ENCODE measurements at places on chromosomes 3 and 15. TPM values are rescaled to one million over a fixed set of nuclear protein-coding genes. Genes with fewer than 3 reads are reported as not detected.

Gene IL17RC
- 31.5 TPM for polyA plus RNA-seq

Gene NKIRAS1
- 17.2 TPM for polyA plus RNA-seq

Gene C3orf33
- polyA plus RNA-seq: 8.1 TPM

Gene LAMB2
- polyA plus RNA-seq: 460 TPM

Gene TAGLN3
- 5.7 TPM for polyA plus RNA-seq

Gene SENP2
- polyA plus RNA-seq: 10.8 TPM

Gene SCG5
- polyA plus RNA-seq: 1.6 TPM

Gene SCN5A
- polyA plus RNA-seq: 0.06 TPM

Gene PFN2
- polyA plus RNA-seq: 253 TPM

DNA sequence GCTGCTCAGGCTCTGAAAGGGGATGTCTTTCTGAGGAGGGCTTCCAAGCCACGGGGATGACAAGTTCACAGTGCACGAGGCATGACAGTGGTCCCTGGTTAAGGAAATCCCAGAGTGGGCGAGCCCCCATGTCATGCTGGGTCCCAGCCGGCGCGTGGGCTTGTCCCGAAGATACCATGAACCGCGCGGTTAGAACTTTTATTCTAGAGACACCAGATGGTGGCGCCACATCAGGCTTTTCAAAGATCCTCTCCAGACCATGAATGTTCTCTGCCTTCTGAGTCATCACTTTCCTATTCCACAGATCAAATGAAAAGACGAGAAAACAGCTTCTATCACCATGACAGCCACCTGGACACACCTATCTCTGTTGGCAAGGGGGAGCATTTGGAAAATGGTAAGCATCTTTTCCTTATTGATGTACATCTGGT lies 227.8 kb upstream of the LYSMD4 start:
- no peak for DNase-seq

- no peak for DNase-seq
Measured at GRCh38 chr15:60003243-60004008, 685 bp upstream of the FOXB1 start.

DNA sequence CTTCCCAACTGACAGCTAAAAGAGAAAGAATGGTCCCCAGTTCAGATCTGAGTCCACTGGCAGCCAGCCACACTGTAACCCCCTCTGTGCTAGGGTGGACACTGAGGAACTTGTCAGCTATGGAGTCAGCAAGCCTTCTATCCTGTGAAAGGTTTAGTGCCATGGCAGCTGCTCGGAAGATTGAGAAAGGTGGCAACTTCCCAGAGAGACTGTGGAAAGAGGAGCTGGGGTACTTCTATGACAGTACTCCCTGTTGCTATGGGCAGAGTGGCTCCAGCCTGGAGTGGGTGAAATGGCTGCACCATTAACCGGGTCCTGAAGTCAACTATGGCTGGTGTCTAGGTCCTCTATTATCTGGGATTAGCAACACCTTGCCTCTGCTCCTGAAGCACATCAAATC lies 447.2 kb downstream of the EPHB1 start:
- DNase-seq: no peak

- DNase-seq: peak; percentile 87
Measured at GRCh38 chr3:127458696-127459604, 131.6 kb downstream of the TPRA1 start.

- no peak for DNase-seq
Measured at GRCh38 chr3:97125902-97126499, 311.6 kb downstream of the EPHA6 start.

GRCh38 chr3:51637941-51638471 lies 33.0 kb upstream of the TEX264 start:
- peak; percentile 22 for DNase-seq

DNA sequence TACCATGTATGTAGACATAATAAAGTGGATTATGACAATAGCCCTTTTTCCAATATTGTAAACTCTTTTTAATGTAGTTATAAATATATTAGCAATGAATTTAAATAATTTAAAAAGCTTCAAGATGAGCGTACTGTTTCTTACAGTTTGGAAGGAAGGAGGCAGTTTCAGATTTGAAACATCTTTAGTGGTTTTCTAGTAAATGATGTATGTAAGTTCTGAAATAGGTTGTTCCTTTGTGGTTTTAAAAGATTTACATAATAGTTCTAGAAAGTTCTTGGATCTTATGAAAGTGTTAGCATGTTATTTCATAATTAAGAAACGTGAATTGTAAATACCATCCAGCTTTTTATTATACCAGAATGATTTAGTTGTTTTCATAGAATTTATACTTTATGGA lies 16.0 kb downstream of the DNAJC19 start:
- DNase-seq: no peak

- DNase-seq: no peak
Measured at GRCh38 chr3:192933259-192933658, 15.6 kb upstream of the MB21D2 start.

- DNase-seq: no peak
Measured at GRCh38 chr15:30929982-30930381, 26.3 kb downstream of the FAN1 start.

DNA sequence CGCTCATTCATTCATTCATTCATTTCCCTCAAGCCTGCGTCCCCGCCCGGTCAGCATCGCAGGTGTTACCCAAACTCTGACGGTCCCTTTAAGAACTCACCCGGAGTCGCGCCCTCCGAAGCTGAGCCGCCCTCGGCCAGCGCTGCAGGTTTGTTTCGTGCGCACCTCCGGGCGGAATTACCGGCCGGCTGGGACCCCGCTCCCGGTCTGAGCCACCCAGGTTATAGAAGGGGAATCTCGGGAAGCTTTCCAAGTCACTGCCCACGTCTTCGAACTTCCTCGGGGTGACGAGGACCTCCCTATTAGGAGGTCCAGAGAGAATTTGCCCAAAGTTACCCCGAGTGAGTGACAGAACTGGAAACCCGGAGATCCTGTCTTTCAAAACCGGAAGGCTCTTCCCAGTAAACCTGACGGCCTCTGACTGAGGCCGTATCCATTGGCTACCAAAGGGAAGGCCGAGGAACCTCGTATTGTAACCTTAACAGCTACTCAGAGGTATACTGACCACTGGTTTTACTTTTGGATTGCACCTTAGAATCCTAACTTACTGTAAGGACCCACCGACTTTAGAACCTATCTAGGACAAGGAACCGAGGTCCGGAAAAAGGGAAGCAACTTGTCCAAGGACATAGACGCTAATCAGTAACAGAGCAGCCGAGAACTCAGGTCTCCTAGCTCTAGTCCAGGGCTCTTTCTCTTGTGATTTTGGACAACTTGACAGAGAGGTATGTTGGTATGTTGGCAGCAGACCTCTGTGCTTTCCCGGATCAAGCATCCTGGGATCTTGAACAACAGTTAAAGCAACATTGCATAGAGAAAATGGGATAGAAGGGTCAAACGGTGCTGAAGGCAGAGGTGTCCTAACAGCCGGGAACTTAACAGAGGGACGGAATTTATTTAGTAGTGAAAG lies 788 bp upstream of the DLG1 start:
- peak; percentile 84 for DNase-seq

GRCh38 chr3:134302674-134303073 lies 52.0 kb upstream of the RYK start:
- no peak for DNase-seq

DNA sequence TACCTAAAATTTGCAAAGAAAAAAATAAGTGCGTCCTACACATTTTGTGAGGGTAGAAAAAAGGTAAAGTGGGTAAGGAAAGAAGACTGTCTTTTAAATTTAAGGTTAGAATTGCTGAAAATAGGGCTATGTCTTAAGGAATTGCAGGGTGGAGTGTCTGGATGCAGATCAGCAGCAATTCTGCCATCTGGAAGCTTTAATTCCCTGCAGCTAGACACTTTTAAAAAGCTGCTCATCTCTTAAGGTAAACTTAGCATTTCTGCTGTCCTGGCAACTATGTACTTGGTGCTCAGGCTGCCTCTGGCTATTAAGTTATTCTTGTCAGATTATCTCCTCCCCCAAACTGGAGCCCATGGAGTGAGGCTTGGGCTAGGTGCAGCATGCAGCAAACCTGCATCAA lies 420.2 kb downstream of the SI start:
- DNase-seq: no peak

DNA sequence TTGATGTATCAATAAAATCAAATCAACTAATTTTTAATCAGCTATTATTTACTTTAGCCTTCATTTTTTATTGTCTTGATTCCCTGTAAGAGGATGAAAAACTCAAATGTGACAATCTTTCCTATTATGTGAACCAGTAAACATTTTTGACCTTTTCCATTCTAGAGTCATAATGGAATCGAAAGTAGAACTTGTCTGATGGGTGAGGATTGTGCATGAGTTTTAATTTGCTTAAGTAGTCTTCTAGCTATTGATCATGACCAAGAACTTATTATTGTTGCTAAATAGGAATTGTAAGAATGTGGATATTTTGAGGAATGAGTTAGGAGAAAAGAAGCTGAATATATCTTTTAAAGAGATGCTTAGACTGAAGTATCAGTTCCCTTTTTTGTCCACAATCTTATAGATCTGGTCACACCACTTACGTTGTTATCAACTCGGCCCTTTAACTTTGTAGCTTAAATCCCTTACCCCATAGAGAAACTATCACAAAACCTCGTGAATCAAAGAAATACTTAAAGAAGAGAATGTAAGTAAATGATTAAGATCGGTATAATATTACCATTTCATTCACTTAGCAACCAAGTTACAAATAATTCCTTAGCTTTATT lies 147.3 kb downstream of the TP63 start:
- no peak for DNase-seq

DNA sequence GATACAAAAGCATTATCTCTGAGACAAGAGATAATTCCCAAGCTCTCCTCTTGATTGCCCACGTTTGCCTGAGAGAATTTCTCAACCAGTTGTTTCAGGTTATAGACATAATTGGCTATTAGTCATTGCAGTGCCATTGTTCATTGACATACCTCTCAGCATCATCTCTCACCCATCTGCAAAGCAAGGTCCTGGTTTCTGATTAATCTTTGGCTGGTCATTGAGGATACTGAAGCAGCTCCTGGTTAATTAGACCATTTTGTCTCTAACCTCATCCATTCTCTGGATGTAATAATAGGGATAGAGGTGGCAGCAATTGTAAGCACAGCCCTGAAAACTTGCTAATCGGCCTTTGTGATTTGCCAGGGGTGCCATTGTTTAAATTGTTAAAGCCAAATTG lies 104.2 kb downstream of the CNTN6 start:
- no peak for DNase-seq

- no peak for DNase-seq
Measured at GRCh38 chr3:76585794-76586392, 454.0 kb upstream of the ROBO2 start.

DNA sequence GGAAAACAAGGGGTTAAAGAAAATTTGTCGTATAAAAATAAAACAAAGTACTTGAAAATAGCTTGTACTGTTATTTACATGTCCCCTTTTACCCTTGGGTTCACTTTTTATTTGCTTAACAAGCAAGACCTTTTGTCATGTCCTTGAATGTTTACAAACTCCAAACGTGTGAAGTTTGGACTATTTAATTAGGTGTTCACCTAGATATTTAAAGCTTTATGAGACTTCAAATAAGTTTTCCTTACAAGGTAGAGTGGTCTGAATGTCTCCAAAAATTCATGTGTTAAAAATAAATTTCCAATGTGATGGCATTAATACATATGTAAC lies 242.0 kb upstream of the TTC14 start:
- no peak for DNase-seq

- DNase-seq: no peak
Measured at GRCh38 chr3:34102288-34102687, 303.9 kb downstream of the PDCD6IP start.

DNA sequence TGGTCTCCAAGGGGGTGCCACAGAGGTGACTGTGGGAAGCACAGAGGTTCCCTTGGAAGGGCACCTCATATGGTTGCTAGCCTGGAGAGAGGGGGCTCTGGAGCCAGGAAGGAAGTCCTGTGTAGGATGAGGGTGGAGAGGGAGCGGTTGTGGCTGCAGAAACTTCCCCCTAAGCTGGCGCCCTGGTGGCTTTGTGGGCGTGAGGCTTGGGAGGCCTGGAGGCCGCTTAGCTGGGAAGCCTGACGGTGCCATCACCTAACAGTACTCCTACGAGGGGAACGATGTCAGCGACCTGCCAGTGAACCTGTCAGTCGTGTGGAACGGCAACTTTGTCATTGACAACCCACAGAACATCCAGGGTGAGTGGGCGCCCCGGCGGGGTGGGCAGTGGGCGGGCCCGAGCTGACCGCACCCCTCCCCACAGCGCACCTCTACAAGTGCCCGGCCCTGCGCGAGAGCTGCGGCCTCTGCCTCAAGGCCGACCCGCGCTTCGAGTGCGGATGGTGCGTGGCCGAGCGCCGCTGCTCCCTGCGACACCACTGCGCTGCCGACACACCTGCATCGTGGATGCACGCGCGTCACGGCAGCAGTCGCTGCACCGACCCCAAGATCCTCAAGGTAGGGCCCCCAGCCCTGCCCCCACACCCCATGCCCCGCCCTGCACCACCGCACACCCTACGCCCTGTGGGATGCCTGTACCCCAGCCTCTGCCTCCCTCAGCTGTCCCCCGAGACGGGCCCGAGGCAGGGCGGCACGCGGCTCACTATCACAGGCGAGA lies 31.0 kb downstream of the PLXNA1 start:
- no peak for DNase-seq

DNA sequence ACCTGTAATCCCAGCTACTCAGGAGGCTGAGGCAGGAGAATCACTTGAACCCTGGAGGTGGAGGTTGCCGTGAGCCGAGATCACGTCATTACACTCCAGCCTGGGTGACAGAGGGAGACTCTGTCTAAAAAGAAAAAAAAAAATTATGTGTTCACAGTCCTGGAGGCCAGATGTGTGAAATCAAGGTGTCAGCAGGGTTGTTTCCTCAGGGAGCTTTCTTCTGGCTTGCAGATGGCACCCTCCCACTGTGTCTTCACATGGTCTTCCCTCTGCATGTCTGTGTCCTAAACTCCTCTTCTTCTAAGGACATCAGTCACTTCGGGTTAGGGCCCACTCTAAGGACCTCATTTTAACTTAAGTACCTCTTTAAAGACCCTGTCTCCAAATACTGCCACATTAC lies 56.1 kb upstream of the UBE2E1 start:
- DNase-seq: no peak

DNA sequence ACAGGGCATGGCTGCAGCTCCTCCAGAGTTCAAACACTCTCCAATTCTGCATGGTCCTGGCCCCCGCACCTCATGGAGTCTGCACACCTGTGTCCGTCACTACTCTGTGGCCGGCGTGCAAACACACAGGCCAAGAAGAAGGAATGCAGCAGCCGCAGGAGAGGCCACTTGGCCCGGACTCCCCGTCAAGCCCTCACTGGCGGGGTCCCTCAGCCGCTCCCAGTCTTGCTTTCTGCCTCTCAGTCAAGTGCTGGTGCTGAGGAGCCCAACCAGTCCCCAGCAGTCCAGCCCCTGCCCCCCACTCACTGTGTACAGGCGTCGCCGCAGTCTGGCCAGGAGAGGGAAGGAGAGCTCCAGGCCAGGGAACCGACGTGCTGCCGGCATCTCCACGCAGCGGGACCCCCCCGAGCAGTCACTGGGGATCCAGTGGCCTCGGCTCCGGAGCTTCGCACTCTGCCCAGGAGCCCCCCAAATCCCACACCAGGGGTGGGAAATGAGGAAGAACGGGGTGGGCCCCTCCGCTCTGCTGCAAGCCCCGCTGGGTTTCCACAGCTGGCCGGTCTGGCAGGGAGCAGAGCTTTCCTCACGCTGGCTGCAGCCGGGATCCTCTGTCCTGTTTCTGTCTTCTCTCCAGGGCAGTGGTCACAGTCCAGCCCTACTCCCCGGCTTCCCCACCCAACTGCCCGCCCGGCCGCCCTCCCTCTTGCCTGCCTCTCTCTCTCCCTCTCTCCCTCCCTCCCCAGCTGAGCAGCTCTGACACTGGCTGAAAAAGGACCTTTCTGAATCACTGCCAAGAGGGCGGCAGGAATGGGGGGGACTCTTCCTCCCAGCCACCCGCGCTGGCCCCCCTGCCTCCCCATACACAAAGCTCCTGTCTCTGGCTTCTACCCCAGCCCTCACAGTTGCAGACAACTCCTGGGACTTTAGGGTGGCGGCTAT lies 16.0 kb downstream of the TNK2 start:
- peak; percentile 91 for DNase-seq

GRCh38 chr3:173688216-173688842 lies 290.8 kb downstream of the NLGN1 start:
- DNase-seq: peak; percentile 40

Data from kidney (tissue), 22 donors.